ENCODE measurements at places on chromosomes 7 and 10.

- DNase-seq, result no peak
Observed at GRCh38 chr10:19606968-19607367, 209.3 kb upstream of the PLXDC2 start.

DNA sequence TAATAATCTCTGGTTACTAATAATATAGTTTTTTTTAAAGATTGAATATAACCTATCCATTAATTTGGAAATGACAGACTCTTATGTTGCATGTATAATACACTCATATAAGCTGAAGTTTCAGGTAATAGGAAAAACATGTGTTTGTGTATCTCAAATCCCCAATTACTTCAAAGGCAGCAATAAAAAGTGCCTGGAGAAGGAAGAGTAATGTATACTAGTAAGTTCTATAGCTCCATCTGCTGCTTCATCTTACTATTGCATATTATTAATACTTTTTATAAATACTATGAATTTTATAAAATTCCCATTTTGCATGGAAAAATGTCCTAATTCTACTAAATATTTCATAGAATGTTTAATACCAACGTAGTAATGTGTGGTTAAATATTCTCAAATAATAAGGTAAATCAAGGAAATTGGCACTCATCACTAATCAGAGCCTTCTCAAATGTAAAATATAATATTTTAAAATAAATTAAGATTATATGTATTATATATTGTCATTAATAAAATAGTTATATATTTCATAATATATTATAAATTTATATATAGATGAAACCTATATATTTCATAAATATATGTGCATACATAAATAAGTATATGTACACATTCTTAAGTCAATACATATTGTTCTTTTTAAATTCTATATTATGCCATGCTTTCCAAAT is 311.9 kb downstream of the HGF start:
- no peak for DNase-seq

GRCh38 chr10:18675086-18675801 is 16.0 kb downstream of the ARL5B start:
- no peak for DNase-seq

DNA sequence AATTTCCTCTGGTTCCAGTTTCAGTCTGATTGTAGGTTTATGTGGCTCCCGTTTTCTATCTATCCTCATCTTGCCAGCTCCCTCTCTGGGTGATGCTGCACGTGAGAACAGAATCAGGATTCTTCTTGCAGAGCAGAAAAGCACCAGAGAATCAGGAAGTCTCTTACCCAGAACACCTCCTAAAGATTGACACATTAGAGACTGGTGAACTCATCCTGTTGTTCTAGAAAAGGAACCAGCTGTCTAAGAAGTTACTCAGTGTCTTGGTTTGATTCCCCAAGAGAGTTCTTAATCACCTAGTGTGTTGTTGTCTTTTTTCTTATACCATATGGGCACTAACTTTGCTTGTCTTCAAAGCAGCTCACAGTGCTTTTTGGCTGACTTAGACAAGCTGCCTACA is 152.4 kb downstream of the DGKI start:
- no peak for DNase-seq

- DNase-seq, result no peak
Observed at GRCh38 chr10:5443429-5443828, 31.1 kb downstream of the NET1 start.

DNA sequence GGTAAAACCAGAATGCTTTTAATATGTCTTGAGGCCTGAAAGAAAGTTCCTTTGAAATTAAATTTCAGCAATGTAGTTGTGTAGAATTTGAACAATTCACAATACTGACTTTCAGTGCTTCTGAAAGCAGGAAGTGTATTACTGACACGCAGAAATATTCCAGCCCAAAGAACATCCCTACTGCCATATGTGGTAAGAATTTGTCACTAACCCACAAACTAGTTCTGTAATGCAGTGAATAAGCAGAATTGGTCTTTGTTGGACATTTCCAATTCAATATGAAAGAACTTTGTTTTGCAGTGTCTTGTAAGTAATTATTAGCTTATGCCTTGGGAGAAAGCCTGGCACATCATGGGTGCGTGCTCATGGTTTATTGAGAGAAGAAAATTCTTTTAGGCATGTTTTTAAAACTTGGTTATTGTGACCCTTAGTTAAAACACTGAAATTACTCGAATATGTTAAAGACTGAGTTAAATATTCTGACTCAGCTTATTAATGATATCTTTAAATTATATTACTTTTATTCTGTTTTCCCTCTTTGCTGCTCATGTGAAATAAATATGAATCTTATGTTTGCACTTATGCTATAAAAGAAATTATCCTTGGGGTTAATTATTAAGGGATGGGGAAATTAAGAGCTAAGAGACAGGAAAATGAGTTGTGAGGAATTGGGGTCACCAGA is 33.4 kb downstream of the PTPN12 start:
- DNase-seq, result no peak
